ENCODE measurements at places on chromosomes 7 and 10.

DNA sequence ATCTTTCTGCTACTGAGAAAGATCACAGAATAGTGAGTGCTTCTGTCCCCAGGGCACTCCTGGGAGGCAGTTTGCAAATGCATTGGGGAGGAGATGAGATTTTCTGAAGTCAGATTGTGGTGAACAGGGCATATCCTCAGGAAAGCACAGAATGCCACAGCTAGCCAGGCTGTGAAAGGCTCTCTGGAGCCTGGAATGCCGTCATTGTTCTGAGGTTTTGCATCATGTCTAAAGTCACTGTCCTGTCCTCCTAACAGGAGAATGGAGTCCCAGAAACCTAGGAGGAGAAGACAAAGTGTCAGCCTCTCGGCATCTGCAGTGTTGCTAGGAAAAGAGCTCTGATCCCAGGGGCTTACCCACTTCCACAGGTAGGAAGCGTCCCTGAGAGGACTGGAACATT, 69.2 kb upstream of the IGFBP3 start:
- DNase-seq, result no peak

DNA sequence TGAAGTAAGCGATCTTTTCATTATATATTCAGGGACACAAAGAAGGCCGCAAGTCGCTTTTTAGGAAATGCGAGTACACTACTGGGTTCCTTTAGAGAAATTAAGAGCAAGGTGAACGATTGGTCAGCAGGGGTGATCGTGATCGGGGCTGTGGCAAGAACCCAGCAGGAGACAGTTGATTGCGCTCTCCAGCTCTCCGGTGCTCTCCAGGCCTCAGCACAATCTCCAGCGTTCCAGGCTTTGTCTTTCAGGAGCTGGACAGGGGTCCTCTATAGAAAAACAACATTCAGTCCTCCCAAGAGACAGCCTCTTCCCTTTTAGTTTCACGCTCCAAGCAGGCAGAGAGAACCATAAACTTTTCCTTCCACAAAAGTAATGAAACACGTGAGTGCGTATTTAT, 170.5 kb upstream of the KLF6 start:
- DNase-seq, result peak; percentile 20

DNA sequence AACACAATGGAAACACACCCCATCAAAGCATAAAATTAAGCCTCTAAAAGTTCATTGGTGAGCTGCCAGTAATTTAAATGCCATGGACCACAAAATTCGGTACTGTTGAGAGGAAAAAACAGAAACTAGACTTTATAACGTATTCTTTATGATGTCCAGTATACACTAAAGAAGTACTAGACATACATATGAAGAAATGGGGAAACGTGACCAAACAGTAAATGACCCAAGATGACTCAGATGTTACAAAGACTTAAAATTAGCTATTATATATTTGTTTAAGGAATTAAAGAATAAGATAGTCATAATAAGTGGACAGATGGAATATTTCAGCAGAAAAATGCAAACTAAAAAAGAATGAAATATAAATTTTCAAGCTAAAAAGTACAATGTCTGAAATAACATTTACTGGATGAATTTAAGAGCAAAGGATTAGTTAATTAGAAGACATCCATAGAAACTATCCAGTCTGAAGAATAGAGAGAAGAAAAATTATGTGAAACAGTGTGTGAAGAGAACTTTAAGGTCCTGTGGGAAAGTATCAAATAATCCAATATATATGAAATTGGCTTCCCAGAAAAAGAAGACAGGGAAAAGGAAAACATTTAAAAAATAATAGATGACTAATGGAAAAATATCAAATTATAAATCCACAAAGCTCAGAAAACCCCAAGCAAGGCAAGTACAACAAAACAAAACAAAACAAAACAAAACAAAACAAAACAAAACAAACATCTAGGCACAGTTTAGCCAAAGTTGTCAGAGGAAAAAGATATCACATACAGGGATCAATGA, 69.4 kb downstream of the SAMD9 start:
- DNase-seq, result no peak

DNA sequence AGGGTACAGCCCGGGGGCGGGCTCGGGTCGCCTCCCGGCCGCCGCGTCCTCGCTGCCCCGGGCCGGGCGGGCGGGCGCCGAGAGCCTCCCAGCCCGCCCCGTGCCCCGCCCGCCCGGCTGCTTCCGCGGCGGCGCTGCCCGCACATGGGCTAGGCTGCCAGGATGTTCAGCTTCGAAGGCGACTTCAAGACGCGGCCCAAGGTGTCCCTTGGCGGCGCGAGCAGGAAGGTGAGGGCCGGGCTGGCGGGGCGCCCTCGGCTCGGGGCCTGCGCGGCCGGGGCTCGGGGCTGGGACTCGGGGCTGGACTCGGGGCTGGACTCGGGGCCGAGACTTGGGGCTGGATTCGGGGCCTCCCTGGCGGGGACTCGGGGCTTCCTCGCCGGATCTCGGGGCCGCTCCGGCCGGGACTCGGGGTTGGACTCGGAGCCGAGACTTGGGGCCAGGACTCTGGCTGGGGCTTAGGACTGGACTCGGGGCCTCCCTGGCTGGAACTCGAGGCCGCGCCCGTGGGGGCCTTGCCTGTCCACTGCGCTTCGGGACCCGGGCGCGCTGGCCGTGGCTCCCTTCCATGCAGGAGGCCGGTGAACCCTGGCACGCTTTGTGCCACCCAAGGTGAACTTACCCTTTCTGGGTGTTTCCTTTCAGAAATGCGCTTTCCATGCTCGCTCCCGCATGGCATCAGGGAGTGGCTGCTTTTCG, 534 bp downstream of the UBE3C start:
- no peak for DNase-seq

DNA sequence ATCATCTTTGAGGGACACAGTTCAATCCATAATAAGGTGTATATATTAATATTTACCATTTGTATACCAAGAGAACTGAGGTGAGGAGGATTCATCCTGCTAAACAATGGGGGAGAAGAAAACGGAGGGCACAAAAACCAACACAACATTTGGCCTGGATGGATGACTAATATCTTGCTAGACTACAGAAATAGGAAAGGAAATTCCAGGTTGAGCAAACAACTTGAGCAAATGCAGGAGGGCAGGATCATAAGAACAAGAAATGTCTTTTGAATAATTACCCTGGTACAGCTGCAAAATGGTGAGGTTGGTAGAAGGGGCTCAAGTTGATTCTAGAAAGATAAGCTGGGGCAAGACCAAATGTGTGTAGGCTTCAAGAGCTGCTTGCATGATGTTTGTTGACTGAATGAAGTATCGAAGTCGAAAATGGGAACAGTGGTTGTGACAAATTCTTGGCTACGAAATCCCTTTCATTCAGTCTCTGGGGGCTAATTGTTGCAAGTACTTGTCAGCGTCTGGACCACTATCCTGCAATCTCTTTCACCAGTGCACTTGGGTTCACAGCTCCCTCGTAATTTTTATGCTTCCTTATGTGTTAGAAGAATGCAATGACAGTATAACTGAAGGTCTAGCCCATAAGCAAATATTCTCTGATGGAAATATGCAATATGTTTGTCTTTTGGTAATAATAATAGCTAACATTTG, 176.2 kb downstream of the PTEN start:
- no peak for DNase-seq

GRCh38 chr7:2015251-2015871, 217.4 kb downstream of the MAD1L1 start:
- DNase-seq, result no peak

Data from NCI-H2029 treated with DMSO at 0.1 percent for 48 hours (cell line).